C1 segment of cervical spinal cord (tissue), 14 donors: ENCODE measurements at places on chromosomes 6 and 20.

- DNase-seq = no peak
These were observed 72.8 kb upstream of the CNR1 start for GRCh38 chr6:88238901-88239300.

- no peak for DNase-seq
These were observed 237.0 kb downstream of the BCKDHB start for GRCh38 chr6:80343511-80343910.

DNA sequence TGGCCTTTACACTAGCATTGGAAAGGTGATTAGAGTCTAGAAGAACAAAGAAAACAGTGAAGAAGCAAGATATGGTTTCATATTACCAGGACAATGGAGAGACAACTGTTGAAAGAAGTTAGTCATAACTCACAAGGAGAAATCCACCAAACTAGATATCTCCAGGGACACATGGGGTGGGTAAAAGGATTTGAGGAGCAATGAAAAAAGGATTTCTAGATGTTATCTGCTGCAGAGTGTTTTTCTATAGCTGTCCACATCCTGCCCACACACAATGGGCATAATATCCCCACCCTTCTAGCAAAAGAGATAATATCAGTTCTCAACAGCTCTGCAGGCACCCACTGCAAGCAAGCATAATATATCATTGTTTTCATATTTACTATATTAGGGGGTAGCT lies 303.1 kb downstream of the HAO1 start:
- no peak for DNase-seq

GRCh38 chr6:44855562-44856411 lies 468.3 kb downstream of the CDC5L start:
- no peak for DNase-seq

DNA sequence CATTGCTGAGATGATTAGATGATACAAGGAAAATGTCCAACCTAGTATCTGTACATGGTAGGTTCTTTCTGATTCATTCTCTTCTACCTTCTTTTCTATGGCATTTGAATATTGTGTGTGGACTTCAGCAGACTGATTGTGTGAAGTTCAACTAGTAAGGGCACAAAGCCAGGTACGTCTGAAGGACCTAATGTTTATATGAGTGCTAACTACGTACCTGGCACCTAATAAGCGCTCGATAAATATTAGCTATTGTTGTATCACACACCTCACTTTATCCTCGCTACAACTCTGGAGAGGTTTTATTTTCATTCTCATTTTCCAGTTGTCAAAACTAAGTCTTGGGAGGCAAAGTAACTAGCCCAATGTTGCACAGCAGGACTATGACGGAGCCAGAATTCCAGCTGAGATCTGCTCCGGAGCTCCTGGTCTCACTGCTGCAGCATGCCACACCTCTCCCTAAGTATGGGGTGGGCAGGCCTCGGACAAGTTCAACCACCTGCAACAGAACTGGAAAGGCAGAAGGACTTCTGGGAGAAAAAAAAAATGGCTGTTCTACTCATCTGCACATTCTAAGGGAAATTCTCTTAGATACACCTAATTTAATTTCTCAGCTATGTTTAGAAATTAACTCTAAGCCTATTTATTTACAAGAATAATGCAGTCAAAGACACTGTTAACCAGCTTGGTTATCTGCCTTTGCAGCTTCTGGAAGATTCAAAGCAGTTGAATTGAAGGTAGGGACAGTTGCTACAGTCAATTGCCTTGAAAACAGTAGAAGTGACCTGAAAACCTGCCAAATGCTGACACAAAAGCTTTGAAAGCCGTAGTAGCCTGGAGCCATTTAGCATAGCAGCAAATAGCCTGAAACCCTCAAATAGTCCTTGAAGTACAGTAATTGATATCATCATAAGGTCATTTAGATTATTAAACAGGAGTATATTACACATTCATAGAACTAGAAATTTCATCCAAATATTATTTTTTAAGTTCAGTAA lies 165.0 kb downstream of the PDE7B start:
- DNase-seq = no peak

GRCh38 chr6:4274382-4275082 lies 139.2 kb upstream of the ECI2 start:
- DNase-seq = no peak

- no peak for DNase-seq
These were observed 12.4 kb upstream of the NPBWR2 start for GRCh38 chr20:64119681-64120341.

DNA sequence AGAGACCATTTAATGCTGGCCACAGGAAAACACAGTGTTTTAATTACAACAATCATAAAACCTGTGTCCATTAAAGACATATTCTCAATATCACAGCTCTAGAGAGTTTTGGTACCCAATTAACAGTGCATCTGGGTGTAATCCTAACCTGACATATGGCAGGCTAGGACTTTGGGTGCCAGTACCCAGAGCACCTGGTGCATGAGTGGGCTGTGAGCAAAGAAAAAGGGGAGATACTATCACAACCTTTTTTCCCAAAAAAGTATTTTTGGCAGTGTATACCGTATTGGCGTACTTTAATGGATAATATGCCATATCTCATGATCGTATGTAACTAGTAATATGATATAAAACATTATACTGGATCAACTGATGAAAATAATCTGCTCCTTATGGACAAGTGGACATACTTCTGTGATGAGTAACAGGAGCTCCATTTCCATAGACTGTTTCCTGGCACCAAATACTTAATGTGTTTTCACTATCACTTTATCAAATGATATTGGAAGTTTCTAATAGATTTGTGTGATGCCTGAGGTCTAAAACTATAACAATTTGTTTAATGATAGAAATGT lies 91.7 kb downstream of the COL19A1 start:
- DNase-seq = no peak
